ENCODE measurements at places on chromosomes 12 and 14.

GRCh38 chr12:97542666-97543280 lies 80.2 kb downstream of the RMST start:
- DNase-seq, result no peak

- no peak for DNase-seq
Measured at GRCh38 chr12:22117563-22118237, 71.7 kb downstream of the CMAS start.

DNA sequence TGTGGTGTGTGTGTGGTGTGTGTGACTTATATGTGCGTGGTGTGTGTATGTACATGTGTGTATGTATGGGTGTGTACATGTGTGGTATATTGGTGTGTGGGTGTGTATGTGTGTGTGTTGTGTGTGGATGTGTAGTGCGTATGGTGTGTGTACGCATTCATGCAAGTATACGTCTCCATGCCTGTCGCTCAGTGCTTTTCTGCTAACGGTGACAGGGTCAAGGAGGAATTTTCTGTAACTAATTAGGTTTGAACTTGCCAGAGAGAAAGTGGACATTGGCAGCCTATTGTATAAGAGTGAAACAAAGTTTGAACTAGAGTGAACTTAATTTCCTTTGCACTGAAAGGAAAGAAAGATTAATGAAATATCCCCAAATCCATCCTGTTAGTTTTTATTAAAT lies 120.9 kb upstream of the GSC start:
- DNase-seq, result no peak

DNA sequence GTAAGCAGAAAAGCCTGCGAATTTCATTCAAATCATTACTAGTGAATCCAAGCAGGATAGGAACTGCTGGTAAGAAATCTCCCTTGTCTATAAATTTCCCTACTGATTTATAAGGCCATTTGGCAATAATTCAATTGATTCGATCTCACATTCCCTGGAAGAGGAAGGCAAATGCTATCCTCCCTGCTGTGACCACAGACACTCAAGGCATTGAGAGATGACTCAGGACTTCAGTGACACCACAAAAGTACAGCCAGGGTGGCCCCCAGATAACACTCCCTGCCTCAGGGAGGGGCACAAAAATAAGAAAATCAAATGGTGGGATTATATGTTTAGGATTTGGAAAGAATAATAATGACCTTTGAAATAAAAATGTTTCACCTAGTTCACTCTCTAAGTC lies 162.7 kb downstream of the GRIP1 start:
- no peak for DNase-seq

DNA sequence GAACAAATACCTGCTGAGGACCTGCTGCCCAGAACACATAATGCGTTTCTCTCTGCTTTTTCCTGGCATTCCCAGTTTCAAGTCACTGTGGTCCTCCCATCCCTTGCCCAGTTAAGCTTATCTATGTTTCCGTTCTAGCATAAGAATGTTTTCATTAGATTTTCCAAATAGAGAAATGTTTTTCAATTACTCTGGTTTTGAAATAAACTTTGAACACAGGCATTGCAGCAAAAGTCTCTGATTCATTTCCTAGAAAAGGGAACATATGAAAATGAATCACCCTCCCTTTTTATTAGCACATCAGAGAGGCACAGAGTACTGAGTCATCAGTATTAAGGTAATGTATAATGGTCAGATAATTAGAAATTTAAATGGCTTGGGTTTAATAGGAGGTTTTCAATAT lies 201.1 kb upstream of the TMEM260 start:
- DNase-seq, result no peak

- no peak for DNase-seq
Measured at GRCh38 chr14:34214961-34215360, 247.1 kb downstream of the SPTSSA start.

DNA sequence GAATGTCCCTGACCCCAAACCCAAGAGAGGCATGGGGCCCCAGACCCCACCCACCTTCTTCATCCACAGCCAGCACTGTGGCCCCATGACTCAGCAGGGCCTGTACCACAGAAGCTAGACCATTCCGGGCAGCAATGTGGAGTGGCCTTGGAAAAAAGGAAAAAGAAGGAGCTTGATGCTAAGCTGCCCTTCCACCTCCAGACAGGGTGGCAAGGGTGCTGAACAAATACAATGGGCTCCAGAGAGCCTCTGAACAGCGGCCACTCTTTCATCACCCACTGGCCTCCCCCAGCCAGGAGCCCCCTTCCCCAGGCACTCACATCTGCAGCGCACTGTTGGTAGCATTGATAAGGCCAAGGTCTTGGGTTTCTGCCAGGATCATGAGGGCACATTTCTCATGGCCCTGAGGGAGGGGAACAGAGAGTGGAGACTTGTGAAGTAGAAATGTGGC lies 13.9 kb downstream of the SLC39A5 start:
- no peak for DNase-seq

DNA sequence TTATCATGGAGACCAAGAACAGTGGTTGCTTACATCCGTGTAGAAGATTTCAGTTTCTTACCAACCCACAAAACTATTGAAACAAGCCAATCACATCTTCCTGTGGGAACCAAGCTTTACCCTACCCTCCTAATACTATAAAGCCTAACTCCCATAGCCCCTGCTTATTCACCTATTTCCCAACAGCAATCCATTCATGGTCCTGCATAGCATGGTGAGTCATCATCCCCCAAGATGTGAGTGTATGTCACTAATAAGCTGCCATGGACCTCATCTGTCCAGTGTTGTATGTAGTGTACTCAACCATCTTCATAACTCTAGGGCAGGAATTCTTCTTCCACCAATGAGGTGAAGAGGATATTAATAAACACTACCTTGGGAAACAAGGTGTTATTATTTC lies 1620.4 kb upstream of the FLRT2 start:
- DNase-seq, result no peak

GRCh38 chr14:102394717-102395375 lies 32.1 kb downstream of the TECPR2 start:
- no peak for DNase-seq

DNA sequence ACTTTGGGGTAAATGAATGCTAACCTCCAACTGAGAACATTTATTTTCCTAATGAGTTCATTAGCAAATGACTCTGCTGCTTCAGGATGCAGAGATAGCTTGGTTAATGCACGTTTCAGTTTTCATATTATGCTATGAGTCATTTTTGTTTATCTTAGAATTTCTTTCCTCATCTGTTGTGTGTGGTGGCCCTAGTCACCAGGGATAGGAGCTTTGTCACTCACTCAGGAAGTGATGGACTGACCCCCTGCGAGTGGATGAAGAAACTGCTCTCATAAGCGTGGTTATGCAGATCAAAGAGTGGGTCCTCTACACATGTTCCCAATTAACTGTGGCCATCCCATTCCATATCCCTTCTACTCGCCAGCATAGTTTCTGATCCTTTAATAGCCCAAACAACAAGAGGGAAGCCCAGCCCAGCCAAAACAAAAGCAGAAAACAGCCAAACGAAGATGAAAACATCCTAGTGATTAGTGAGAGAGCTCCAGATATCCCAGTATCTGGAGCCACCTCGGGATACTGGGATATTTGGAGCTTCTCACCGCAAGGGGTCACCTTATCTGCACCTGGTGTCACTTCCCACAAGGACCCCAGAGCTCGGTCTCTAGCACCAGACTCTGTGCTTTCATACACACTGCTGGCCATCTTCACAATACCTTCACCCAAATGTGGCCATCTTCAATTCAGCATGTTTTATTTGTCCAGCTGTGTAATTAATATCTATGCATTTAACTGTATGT lies 8.6 kb downstream of the TC2N start:
- no peak for DNase-seq

DNA sequence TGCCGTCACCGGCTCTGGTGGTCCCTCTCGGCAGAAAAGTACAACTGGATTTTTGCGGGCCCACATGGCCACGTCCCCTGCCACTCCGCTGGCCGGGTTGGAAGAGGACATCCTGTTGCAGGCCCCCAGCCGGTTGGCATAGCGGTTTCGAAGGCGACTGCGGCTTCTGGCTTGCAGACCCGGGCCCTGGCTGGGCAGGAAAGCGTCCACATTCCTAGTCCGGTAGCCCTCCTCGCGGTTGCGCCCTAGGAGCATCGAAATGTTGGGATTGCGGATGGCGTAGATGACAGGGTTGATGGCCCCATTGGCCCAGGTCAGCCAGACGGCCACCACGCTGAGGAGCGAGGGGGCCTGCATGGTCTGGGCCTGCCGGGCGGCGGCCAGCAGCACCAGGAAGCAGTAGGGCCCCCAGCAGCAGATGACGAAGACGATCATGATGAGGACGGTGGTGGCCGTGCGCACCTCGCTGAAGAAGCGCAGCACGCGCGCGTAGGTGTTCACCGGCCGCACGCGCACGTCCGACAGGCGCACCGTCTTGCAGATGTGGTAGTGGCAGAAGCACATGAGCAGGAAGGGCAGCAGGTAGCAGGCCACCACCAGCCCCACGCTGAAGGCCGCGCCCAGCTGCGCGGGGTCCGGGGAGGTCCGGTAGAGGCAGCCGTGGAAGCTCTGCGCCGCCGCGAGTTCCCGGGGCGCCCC lies 1.2 kb downstream of the GPR135 start:
- no peak for DNase-seq

- no peak for DNase-seq
Measured at GRCh38 chr12:11202811-11203210, 16.1 kb upstream of the TAS2R42 start.

- DNase-seq, result no peak
Measured at GRCh38 chr14:105075379-105076295, 10.4 kb upstream of the GPR132 start.

DNA sequence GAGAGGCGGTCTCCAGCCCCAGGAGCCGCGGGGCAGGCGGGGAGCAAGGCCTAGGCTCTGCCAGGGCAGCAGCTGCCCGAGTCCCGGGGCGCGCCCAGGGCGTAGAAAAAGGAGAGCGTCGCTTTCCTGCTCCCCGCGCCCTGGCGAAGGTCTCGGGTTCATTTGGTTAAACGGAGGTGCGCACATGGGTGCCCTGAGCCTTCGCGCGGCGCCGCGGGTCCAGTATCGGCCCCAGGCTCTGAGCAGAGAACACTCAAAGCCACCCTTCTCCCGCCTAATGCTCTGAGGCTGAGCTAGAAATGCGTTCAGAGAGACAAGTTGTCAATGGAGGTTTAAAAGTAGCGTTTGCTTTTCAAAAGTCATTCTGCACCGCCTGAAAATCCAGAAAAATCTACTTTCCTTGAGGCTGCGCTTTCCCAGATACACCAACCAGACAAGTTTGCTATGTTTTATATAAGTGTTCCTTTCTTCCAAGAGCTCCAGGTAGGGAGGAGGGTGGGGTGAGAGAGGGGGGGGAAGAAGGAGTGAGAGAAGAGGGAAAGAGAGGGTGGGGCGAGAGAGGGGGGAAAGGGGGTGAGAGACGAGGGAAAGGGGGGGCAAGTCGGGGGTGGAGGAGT lies 1.5 kb downstream of the TMEM132C start:
- no peak for DNase-seq

GRCh38 chr12:12501121-12501520 lies 61.5 kb downstream of the DUSP16 start:
- no peak for DNase-seq

DNA sequence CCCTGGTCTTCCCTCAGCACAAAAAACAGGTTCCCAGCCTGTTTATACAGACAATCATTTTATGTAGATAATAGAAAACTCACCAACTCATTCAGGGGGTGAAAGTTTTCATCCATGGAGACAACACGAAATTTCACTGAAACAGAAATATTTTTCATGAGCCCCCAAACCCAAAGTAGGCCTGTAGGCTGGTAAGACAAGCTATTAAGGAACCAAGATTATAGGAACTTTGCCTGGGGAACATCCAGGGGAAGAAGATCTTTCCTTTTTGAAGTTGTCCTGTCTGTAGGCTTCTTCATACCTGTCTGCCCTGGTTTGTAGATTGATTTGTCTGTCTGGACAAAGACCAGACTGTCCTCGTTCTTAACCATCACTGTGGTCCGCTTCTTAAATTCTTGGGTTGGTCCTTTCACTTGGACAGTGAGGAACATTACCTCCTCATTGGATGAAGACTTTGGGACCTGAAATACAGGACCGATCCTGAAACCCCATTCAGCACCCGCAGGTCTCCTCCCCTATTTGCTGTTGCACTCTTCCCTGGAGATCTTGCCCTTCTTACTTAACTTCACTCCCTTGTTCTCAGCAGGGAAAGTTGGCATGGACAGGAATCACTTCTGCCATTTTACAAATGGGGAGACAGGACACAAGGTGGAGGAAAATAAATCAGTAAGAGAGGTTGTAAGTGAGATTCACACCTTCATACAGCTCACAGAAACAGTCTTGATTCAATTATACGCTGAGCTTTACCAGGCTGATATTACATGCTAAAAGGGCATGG lies 3.5 kb downstream of the A2M start:
- DNase-seq, result no peak

GRCh38 chr14:80426683-80427082 lies 215.4 kb upstream of the DIO2 start:
- no peak for DNase-seq

GRCh38 chr12:108349278-108349688 lies 10.2 kb upstream of the CMKLR1 start:
- DNase-seq, result no peak

DNA sequence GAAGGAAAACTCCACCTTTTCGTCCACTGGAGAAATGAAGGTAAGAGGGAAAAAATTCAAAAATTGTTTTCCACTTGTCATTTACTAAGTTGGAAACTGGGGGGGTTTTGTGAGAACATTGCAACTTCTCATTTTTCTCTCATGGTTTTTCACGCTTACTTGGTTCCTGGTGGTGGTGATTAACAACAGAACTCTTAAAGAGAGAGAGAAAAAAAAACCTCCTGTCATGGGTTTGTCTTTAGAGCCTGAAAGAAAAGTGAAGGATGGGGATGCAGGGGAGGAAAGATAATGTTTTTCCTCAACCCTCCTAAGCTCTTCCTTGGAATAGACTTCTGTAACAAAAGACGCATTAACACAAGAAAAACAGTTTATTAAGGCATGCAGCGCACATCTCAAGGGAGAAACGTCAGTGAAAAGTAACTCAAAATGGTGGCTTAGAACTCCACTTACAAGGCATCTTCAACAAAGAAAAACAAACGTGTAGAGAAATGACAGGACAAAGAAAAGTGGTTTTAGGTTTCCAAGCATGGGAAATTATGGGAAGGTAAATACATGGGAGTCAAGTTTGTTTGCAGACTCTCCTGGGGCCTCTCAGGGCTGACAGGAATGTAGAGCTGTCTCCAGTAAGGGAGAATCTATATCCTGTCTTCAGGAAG lies 81.9 kb upstream of the ATF7IP start:
- no peak for DNase-seq

- no peak for DNase-seq
Measured at GRCh38 chr12:52235822-52236361, 2.8 kb downstream of the KRT7 start.

DNA sequence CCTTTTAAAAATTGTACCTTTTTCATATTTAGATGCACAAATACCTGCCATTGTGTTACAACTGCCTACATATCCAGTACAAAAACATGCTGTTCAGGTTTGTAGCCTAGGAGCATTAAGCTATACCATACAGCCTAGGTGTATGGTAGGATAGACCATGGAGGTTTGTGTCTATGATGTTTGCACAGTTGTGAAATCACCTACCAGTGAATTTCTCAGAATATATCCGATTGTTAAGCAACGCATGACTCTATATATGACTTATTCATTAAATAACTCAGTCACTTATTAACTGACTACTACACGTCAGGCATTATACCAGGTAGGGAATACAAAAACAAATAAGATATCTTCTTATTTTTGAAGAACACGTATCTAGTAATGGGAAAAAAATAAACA lies 26.2 kb upstream of the ETNK1 start:
- DNase-seq, result no peak

Measured in effector CD8-positive, alpha-beta T cell (primary cell).